ENCODE measurements at places on chromosomes 6 and 20.

DNA sequence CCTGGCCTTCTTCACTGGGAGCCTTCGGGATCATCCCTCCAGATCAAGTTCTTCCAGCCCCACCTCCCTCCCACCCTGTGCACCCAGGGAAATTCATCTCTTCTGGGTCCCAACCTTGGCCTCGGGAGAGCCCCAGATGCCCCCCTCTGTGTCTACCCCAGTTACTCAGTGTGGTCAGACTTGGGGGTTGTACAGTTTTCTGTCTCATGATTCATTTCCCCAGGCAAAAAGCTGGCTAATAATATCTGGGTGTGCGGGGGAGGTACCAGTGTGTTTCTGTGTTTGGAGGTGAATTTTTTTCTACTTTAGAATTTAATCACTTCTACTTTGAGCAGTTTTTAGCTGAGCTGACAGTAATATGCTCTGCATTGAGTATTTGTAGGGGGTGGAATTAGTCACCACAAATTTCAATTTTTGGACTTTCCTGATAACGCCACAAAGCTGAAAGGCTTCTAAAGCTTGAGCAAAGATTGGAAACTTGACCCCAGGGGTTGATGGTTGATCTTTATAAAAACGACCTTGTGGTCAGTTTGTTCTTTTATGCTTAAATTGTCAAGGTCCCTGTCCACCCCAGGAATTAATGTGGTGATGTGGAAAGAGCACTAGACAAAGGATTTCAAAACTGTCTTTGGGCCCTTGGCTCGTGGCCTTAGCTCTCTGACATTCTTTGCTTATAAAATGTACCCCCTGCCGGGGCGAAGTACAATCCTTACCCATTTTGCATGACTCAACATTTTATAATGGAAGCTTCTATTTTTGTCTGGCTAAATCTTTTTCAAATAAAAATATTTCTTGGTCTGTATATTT, 284.7 kb upstream of the TAB2 start:
- DNase-seq = no peak

GRCh38 chr6:44222486-44223318, 693 bp upstream of the SLC29A1 start:
- no peak for DNase-seq

GRCh38 chr6:10837009-10837621, 1.2 kb downstream of the MAK start:
- DNase-seq = peak; percentile 69

- no peak for DNase-seq
Observed at GRCh38 chr20:59334651-59335300, 34.4 kb downstream of the EDN3 start.

DNA sequence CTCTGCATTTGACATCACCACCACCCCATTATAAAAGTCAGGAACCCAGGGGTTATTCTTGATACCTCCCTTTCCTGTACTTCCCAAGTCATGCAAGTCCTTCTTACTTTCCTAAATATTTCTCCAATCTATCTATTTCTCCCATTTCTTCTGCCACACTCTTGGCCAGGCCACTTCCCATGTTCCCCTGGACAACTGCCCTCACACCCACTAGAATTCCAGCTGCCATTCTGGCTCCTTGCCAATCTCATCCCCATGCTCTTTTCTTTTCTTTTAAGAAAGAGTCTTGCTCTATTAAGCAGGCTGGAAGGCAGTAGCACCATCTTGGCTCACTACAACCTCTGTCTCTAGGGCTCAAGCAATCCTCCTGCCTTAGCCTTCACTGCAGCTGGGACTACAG, 15.2 kb downstream of the DEFB132 start:
- no peak for DNase-seq

DNA sequence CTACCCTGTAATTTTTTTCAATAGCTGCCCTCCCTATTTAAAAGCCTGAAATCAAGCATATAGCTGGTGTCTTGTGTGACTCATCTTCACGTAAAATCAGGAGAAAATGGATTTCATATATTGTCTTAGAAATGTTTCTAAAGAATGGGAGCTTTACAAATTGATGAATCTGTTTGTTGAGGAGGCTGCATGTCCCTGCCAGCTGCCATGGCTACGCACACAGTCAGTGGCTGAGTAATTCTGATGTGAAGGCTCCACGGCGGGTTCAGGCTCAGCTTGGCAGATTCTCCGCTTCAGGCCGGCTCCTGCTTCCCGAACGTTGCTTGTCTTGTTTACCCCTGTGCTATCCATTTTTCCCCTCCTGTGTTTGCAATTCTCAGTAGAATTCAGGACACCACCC, 82.8 kb downstream of the CCDC170 start:
- no peak for DNase-seq

DNA sequence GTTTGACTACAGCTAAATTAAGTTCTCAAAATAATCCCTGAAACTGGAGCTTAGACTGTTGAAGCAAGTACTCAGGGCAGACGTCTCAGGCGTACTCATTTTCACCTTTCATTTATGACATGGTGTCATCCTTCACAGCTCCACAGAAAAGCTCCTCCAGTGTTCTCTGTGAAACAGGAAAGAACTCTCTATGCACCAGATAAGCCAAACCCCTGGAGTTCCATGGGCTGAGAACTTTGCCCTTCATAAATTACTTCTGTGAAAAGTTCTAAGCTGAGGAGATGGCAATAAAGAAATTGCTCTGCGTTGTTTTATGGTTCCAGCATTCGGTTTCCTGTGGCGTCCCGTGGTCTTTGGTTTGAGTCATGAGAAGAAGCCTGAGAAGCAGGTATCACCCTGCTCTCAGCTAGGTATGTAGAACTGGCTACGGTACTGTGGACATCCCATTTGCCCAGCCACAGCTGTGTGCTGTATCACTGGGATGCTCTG, 20.2 kb upstream of the RREB1 start:
- DNase-seq = no peak

GRCh38 chr6:26159357-26160273, 72.4 kb downstream of the HFE start:
- no peak for DNase-seq

DNA sequence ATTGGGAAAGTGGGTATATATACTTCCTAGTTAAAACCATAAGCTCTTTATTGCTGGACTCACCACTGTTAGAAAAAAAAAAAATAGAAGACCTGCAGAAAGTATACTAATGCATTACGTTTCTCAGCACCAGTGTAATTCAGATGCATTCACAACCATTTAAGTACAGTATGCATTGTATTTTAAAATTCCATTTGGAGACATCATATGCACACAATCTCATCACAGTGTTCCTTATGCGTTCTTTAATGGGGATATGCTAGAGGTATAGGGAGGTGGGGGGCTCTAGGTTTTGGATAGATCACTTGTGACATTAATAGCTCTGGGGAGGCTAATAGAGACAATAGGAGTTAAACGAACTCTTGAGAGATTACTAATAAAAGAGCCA, 9.4 kb downstream of the TFAP2A start:
- DNase-seq = no peak

- no peak for DNase-seq
Observed at GRCh38 chr6:85576476-85576875, 17.2 kb downstream of the SNX14 start.

DNA sequence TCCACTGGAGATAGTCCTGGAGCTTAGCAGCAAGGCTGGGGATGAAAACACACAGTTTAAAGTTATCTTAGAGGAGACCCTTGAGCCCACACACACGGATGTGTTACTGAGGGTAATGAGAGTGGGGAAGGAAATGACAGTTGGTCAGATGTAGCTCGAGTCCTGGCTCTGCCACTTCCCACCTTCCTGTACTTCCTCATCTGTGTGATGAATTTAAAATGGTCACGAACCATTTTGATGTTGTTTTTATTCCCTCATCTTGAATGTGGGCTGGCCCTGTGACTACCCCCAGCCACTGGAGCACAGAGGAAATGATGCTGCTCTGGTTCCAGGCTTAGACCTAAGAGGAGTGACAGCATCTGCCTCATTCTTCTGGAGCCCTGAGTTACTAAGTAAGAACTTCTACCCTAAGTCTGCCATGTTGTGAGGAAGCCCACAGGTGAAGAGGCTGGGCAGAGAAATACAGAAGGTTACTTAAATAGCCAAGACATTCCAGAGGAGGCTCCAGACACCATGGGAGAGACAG, 141.2 kb downstream of the NRN1 start:
- no peak for DNase-seq
